IMR-90 (cell line): ENCODE measurements at places on chromosomes 6 and 20.

DNA sequence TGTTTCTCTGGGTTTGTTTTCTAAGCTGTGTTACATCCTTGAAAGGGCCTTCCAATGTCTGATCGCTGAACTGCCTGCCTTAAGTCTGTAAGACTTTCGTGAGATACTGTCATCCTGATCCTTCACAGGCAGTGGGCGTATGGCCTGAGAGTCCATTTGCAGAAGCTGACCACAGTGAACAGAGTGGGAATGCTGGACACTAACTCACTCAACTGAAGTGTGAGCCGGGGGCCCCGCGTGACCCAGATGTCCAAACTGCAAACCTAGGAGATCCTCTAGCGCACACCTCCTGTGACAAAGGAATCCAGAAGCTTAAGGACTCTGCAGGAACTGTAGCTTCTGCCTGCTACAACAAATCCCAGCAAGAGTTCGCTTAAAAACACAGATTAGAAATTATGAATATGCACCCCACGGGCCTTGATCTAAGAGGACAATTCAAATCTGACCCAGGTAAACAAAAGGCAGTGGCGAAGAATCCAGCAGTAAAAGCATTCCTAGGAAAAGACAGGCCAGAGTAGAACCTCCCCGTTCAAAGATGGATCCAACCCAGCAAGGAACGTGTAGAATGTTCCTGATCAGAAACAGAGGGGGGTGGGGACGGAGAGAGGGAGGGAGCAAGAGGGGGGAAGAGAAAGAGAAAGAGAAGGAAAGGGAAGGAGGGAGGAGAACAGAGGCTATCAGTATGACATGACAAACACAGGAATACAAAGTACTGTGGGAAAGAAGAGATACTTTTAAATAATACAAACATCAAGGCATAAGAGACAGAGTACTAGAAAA lies 135.0 kb upstream of the AFDN start:
- no peak for DNase-seq

GRCh38 chr6:154617175-154617574 lies 106.7 kb upstream of the CNKSR3 start:
- peak; percentile 17 for DNase-seq

GRCh38 chr6:164200071-164200470 lies 785.6 kb downstream of the QKI start:
- DNase-seq = no peak

DNA sequence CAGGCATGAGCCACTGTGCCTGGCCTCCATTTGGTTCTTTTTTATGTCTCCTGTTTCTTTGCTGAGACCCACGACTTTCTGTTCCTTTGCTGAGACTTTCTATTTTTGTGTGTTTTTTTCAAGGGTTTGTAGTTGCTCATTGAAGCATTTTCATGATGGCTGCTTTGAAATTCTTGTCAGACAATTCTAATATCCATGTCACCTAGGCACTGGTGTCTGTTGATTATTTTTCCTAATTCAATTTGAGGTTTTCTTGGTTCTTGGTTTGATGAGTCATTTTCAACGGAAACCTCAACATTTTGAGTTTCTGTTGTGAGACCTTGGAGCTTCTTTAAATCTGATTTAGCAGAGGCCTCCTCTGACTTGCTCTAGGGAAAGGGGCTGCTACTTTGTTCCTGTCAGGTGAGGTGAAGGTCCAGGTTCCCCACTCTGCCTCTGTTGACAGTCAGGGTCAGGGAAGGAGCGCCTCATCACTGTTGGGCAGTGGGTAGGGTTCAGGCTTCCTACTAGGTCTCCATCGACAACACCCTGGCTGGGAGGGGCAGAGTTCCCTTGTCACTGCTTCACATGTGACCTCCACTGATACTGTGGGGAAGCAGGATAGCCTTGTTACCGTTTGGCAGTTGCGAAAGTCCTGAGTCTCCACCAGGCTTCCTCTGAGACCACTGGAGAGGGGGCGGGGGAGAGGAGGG lies 67.2 kb upstream of the RNF24 start:
- peak; percentile 82 for DNase-seq

DNA sequence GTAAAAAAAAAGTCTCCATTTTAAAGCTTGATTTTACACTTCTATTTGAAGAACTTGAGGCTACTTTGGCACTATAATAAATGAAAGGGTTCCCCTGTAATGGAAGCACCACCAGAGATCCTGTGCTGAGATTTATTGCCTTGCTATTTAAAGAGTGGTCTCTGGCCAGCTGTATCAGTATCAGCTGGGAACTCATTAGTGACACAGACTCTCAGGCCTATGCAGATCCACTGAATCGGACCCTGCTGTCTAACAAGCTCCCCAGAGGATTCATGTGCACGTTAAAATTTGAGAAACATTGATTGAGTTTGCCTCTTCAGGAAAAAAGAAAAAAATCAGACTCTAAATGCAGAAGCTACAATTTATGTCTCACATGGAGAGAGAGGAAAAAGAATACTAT lies 299.9 kb upstream of the BMP2 start:
- no peak for DNase-seq

DNA sequence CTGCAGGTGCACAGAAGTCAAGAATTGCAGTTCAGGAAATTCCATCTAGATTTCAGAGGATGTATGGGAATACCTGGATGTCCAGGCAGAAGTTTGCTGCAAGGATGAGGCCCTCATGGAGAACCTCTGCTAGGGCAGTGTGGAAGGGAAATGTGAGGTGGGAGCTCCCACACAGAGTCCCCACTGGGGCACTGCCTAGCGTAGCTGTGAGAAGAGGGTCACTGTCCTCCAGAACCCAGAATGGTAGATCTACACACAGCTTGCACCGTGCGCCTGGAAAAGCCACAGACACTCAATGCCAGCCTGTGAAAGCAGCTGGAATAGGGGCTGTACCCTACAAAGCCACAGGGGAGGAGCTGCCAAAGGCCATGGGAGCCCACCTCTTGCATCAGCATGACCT lies 681.4 kb downstream of the EPHA7 start:
- no peak for DNase-seq

- no peak for DNase-seq
Observed at GRCh38 chr6:64602993-64603392, 967.4 kb downstream of the PHF3 start.

DNA sequence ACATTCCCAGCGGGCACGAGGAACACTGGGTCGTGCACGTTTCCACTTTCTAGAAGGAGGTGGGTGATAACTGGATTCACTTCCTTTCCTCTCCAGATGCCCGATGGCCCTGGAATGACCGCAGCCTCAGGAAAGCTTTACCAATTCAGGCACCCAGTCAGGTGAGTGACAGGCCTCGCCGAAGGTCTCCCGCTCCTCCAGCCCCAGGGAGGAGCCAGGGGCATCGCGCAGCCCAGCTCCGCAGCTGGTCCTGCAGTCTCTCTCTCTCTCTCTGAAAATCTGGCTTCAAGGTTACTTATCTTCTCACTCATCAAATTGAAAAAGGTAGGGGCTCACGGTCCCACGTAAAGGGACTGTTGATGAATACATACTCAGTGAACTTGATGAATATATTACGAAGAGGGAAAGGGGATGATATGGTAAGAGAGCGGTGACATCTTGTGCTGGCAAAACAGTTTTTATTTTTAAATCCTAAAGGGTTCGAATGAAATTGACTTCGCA lies 891 bp downstream of the RIPPLY2 start:
- DNase-seq = no peak

DNA sequence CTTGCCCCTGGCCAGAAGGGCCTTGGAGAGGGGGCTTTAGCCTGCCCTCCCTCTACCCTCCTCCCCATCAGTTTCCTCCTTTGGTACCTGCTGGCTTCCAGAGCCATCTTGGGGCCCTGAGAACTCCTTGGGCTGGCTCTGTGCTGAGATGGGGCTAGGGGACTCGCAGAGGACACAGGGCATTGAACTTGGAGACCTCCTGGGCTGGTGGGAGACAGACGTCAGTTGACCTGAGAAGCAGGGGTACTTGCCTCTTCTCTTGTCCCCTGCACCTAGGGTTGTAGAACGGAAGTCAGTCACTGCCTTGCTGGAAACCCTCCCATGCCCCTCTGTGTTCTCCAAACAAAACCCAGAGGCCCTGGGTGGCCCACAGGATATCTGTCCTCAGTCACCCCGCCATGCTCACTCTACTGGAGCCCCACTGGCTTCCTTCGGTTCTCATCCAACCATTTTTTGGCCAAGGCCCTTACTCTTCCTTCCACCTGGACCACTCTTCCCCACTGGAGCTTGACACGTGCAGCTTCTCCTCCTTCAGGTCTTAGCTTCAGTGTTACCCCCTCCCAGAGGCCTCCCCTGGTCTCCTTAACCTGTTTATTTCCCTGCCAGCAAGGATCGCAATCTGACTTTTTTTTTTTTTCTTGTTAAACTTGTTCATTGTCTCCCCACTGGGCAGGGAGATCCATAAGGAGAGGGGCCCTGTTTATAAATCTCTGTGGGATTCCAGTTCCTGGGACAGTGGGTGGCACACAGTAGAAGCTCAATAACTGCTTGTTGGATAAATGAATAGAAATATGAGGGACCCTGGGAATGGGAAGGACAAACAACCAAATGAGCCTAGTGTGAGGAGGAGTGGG lies 971 bp downstream of the RBCK1 start:
- no peak for DNase-seq
